ENCODE measurements at places on chromosomes 3 and 15.

DNA sequence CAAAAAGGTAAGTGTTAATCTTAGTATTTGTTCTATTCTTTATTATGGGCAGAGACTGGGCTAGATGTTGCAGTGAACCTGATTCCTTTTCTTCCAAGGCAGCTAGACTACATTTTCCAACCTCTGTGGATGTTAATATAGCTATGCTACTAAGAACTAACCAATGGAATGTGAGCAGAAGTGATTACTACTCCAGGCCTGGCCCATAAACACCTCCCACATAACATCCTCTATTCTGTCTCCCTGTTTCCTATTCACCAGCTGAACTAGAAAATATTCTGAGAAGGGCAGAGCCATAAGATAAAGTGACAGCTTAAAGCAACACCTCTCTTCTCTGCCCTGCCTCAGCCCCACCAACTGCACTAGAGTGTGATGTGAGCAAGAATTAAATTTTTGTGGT lies 29.4 kb downstream of the CD200R1L start:
- DNase-seq: no peak

DNA sequence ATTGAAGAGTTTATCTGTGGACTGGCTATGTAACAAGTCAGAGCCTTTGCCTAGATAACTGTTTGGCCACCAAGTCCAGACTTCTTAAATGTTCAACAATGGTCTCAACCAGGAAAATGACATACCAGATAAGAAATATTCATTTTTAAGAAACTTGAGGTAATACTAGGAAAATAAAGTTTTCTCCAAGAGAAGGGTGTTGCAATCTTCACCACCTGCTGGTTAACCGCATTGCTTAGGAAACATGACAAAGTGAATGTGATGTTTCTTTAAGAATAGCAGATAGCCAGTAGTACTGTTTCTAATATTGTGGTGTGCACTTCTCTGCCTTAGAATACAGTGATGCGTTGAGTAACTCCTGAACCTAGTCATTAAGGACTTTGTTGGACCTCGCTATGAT lies 321.5 kb upstream of the CADM2 start:
- DNase-seq: no peak

DNA sequence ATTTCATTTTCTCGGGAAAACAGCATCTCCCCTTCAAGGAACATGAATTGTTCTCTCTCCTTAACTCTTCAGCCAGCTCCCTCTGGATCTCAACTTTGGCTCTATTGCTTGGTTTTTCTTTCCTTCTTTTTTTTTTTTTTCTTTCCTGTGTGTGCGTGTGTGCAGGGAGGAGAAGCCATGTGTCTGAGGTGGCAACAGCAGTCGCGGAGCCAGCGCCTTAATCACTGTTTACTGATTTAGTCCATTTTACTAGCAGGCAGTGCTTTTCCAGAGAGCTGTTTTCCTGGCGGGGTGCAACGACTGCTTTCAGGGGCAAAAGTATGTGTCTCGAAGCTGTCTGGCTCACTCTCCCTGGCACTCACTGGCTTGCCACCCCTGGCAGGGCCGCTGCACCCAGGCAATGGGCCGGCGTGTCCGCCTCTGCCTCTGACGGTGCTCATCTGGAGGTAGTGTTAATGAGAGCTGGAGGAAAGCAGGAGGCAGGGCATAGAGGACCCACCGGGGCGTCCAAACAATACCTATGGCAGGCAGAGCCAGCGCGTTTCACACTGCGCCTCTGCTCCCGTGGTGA lies 835.4 kb upstream of the NR2F2 start:
- no peak for DNase-seq

- no peak for DNase-seq
Observed at GRCh38 chr15:68201153-68201878, 3.8 kb downstream of the CALML4 start.

GRCh38 chr15:43150191-43150929 lies 17.0 kb downstream of the TMEM62 start:
- DNase-seq: peak; percentile 89

DNA sequence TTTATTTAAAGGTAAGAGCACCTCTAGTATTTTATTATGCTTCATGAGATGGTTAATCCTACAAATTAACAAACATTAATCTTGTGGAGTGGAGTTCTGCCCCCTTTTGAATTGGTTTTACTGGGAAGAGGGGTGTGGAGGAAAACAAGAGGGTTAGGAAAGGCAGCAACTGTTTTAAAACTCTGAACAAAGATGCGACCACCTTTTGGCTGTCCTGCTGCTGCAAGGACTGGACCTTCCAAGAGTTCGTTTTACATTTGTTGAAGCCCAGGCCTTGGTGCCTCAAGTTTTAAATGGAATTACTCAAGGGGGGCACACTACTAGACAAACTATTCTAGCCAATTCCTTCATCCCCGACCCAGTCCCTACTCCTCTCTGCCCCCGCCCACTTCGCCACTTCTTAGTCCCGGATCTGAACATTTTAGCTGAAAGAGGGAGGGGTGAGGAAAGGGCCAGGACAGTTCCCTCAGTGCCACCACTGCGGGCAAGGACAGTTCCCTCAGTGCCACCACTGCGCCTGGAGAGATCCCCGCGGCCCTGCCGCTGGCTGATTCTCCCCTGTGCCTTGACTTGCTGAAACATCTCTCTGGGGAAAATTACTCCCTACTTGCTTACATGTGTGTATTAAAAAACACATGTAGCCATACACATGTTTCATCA lies 11.2 kb downstream of the SOX2 start:
- no peak for DNase-seq

GRCh38 chr15:97745481-97746071 lies 214.9 kb upstream of the ARRDC4 start:
- DNase-seq: no peak

DNA sequence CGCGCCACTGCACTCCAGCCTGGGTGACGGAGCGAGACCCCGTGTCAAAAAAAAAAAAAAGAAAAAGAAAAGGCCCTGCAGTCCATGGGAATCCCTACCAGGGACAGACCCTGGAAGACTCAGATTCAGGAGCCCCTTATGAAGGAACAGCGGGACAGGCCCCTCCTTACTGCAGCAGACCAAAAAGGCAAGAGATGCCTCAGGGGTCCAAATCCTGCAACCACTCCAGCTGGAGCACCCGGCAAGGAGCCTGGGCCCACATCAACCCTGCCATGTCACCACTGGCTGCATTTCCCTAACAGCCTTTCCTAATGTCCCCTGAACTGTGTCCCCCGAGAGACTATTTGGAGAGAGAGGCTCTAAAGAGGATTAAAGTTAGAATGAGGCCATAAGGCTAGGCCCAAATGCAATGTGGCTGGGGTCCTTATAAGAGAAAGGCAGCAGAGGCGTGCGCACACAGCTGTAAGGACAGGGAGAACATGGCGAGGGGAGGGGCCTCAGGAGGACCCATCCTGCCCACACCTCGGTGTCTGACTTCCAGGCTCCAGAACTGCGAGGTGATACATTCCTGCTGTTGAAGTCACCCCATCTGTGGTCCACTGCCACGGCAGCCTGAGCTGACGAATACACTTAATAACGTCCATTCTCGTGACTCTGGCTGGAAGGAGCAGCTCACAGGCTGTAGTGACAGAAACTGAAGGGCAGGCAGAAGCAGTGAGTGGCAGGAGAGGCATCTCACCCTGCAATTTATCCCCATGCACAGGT lies 78.1 kb downstream of the ATP10A start:
- peak; percentile 60 for DNase-seq

DNA sequence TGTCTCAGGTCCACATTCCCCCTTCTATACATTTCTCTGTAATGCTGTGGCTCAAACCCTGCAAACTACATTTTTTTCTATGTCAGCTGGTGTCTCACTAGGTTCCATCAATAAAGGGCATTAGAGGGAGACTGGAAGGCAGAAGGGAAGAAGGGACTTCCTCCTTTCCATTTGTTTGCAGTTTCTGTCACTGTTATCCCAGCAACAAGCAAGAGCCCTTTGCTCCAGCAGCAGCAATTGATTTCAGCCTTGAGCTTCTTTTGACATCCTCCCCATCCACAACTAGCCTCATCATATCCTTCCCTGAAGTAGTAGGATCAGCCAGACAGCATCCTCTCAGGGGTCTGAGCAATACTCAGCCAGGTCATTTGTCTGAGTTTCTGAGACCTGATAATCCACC lies 5.3 kb upstream of the NCK1 start:
- DNase-seq: no peak

DNA sequence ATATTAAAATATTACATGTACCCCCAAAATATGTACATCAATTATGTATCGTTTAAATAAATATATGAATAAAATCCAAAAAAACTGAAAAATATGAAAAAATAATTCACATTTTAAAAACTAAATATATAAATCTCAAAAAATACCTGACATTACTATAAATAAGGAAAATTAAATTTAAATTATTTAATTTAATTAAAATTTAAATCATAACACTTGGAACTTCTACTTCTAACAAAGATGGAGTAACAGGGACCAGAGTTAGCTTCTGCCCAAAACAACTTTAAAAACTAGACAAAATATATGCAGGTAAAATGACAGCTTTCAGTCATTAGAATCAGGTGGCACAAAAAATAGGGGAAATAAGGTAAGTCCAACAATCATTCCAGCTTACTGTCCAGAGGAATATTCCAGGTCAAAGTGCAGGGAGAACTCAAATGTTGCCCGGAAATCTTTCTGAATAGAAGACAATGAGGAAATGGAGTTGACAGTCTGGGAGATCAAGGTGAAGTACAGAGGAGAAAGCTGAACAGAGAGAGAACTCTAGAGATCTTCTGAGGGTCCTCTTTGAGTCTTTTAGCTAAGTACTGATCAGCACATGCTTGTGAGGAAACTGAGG lies 207.7 kb upstream of the ATP11B start:
- no peak for DNase-seq

GRCh38 chr3:143603774-143604173 lies 244.5 kb downstream of the SLC9A9 start:
- no peak for DNase-seq

- no peak for DNase-seq
Observed at GRCh38 chr15:67083135-67083762, 17.8 kb downstream of the SMAD3 start.

DNA sequence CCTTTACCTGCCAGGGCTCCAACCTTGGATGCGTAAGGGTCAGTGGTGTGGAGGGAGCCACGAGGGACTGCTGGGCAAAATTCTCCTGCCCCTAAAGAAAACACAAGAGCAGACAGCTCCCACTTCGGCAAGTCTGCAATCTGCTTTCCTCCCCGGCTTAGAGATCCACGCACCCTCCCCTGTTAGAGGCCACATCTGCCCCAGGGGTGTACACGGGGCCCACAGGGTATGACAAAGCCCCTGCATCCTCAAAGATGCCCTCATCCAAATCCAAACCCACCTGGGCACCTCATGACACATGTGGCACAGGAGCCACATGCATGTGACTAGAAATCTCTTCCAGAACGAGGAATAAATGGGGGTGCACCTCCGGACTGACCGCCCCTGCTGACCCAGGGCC lies 25.5 kb downstream of the ZXDC start:
- no peak for DNase-seq

- no peak for DNase-seq
Observed at GRCh38 chr15:87557881-87558280, 698.7 kb downstream of the NTRK3 start.

DNA sequence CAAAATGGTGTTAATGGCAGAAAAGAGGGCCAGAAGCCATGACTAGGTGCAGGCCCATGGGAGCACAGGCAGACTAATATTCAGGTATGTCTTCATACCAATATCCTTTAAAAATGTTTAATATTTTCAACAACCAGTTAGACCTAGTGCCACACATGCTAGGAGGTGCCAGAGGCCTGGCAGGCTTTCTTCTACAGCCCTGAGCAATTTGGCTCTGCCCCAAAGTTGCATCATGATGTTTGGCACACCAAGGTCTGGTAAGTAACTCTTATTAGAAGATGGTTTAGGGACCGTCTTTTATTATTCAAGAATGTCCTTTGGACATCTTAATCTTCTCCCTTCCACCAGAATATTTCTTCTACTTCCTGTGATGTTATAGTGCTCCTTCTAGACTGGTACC lies 34.8 kb downstream of the MITF start:
- no peak for DNase-seq

GRCh38 chr3:142007710-142008399 lies 131.4 kb downstream of the ATP1B3 start:
- DNase-seq: no peak

GRCh38 chr15:100078511-100079220 lies 263.1 kb downstream of the ADAMTS17 start:
- DNase-seq: peak; percentile 12

DNA sequence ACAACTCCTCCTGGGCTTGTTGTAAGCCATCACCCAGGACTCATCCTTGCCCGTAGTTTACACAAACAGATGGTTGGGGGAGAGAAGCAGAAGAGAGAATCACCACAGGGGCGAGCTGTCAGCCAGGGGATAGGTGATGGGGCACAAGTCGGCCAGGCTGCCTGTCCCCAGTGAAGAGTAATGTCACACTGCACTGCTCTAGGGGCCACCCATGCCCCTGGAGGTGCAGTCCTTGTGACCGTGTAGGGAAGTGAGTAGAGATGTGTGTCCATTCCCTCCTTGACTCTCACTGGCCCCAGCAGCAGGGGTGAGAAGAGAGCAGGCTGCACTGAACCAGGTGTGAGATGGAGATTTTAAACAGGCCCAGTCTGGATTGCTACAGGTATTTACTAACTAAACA lies 17.1 kb upstream of the PRSS50 start:
- DNase-seq: no peak

GRCh38 chr3:13747627-13748026 lies 132.2 kb downstream of the WNT7A start:
- DNase-seq: no peak

- peak; percentile 14 for DNase-seq
Observed at GRCh38 chr3:189353318-189353965, 181.7 kb downstream of the TPRG1 start.

- no peak for DNase-seq
Observed at GRCh38 chr3:135248213-135248612, 453.2 kb downstream of the EPHB1 start.

GRCh38 chr15:80275961-80276360 lies 23.9 kb upstream of the CTXND1 start:
- peak; percentile 81 for DNase-seq

GRCh38 chr3:37963016-37963415 lies 27.6 kb upstream of the VILL start:
- peak; percentile 42 for DNase-seq

DNA sequence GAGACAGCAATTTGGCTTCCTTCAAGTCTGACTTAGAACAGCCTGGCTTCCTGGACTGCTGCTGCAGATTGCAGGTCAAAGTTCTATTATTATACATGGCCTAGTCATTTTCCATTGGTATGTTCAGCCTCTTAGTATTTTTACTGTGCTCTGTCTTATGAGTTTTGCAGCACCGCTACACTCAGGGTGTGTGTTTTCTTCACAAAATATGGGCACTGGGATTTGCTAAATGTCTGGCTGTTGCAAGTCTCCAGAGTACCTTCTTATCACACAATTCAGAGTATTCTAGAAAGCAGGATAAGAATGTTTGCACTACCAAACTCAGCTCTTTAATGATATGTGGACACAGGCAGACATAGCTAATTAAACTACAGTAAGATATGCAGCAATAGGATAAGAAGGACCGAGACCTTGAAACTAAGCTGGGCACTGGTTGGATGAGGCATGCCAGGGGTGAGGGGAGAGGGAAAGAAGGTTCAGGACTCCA lies 203.0 kb upstream of the PDZRN3 start:
- DNase-seq: no peak

- no peak for DNase-seq
Observed at GRCh38 chr3:171658841-171659240, 151.4 kb downstream of the PLD1 start.

- DNase-seq: peak; percentile 16
Observed at GRCh38 chr3:44555723-44556122, 730 bp downstream of the ZKSCAN7 start.
